Astrocyte (in vitro differentiated cells and primary cell): ENCODE measurements at places on chromosomes 4 and X. TPM values are rescaled to one million over a fixed set of nuclear protein-coding genes. Genes with fewer than 3 reads are reported as not detected.
A peak's percentile ranks its signal among the peaks of the same experiment; 100 is the strongest.

DNA sequence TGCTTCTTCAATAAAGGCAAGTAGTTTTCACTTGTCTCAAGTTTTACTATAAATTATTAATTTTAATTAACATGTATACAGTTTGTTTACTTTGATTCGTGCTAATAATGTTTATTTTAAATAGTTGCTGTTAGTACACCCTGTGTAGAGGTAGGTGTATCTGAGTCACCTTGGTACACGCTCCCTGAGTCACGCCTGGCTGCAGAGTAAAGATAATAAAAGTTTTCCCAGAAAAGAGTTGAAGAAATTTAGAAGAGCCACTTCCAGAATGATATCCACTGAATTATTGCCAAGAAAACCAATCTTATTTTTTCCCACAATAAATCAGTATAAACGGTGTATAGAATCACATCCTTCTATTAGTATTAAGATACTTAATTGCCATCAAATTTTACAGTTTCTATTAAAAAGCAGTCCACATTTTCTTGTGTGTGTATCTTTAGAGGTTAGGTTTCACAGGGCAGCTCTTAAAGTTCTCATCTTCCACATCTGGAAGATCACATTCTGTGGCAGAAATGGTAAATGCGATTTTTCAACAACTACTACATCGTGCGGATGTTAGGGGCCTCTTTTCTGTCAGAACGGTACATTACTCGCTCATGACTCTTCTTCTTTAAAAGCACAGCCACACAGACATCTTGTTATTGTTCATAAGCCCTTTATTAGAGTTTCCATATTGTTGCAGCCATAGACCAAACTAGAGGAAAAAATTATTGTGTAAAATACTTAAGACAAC lies 55.4 kb downstream of the HADH start:
- H3K36me3 ChIP-seq: no peaks in the 10 kb centered on the region
- DNase-seq: peak; percentile 24
- H3K4me1 ChIP-seq: peaks cover 8% of the 10 kb centered on the region
- no peaks in the 10 kb centered on the region for H3K27me3 ChIP-seq

DNA sequence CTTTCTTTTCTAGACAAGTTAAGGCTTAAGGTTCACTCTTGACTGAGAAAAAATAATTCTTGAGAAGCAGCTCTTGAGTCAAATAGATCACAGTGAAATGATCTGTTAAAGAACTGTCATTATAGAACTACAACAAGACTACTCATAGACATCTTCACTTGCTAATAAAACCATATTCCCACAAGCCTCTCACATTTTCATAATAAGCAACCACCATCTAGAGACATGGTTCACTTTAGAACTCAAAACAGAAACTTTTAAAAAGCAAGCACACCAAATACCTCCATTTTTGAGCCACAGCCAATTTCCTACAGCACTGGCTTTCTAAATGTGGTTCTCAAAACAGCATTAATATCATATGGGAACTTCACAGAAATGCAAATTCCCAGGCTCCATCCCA lies 309.5 kb downstream of the TMA16 start:
- no peaks in the 10 kb centered on the region for H3K4me1 ChIP-seq
- no peak overlapping the region for H3K4me3 ChIP-seq
- H3K27ac ChIP-seq: no peak overlapping the region
- DNase-seq: no peak

UGT2B7 gene
- total RNA-seq: 0.25 and 0.55 TPM in 2 replicates

CXorf49B gene
- total RNA-seq: not detected in 2 replicates

GRCh38 chr4:42420140-42420539 lies 22.9 kb downstream of the SHISA3 start:
- no peak overlapping the region for H3K4me3 ChIP-seq
- no peaks in the 10 kb centered on the region for H3K27me3 ChIP-seq
- H3K27ac ChIP-seq: no peak overlapping the region
- peak; percentile 66 for DNase-seq

DNA sequence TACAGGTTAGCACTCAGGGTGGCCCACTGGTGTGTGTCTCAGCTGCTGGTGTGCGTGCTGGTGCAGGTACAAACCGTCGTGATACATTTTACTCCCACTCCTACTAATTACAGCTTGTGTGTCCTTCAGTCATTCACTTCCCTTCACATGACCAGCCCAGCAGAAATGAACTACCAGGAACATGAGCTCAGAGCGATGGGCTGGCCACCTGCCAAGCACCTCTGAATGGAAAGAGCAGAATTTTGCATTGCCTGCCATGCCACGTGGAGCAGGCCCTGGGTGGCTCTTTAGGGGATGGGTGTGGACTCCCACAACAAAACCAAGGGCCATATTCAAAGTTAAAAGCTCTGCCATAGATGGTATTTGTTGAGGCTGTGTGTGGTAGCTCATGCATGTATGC lies 58.9 kb upstream of the PGM2 start:
- H3K4me1 ChIP-seq: no peaks in the 10 kb centered on the region
- H3K36me3 ChIP-seq: no peaks in the 10 kb centered on the region
- H3K4me3 ChIP-seq: no peak overlapping the region
- peak; percentile 57 for DNase-seq
- H3K27ac ChIP-seq: no peak overlapping the region

SPACA5B gene
- not detected in 2 replicates for total RNA-seq

DNA sequence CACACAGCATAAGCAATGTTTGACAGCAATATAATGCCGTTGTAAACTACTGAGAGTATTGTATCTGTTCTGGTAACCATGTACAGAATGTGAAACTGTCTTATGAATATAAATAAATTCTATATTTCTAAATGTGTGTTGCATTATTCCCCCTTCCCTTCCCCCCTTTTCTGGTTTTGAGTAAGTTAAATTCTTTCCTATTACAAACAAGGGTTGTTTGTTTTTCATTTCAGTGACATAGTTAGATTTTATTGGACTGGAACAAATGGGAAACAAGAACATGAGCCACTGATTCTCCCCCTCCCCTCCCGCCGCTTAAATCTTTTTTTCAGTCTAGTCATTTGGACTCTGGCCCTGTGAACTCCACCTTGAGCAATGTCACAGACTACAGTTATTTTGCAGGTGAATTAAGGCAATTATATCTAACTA lies 69.8 kb downstream of the GPAT3 start:
- H3K27me3 ChIP-seq: no peaks in the 10 kb centered on the region
- no peak overlapping the region for H3K27ac ChIP-seq
- no peaks in the 10 kb centered on the region for H3K4me1 ChIP-seq
- no peak overlapping the region for H3K4me3 ChIP-seq

HEPH gene
- 58.8 and 83.9 TPM in 2 replicates for total RNA-seq

DNA sequence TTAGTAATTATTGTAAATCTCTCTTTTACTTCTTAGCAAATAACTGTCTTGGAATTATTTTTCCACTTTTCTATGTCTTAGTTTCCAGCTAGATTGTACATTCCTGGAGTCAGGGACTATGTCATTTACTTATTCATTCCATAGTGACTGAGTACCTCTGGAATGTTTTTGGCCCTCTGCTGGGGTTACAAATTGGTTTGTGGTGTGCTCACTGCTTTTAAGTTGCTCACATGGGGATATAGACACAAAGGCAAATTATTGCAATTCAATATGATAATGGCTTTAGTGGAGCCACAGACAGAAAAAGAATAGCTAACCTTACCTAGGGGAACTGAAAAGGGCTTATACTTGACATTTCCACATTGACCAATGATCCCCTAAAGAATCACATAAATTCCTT lies 63.7 kb upstream of the PDGFRA start:
- H3K27ac ChIP-seq: peak overlapping the region; percentile 89
- H3K27me3 ChIP-seq: no peaks in the 10 kb centered on the region
- no peaks in the 10 kb centered on the region for H3K36me3 ChIP-seq
- peak overlapping the region; percentile 45 for H3K4me3 ChIP-seq

- H3K4me1 ChIP-seq: no peaks in the 10 kb centered on the region
- no peak overlapping the region for H3K27ac ChIP-seq
- H3K27me3 ChIP-seq: no peaks in the 10 kb centered on the region
- no peak overlapping the region for H3K4me3 ChIP-seq
- no peaks in the 10 kb centered on the region for H3K36me3 ChIP-seq
Measured at GRCh38 chrX:148380650-148381561, 119.5 kb upstream of the AFF2 start.

GRCh38 chr4:88457307-88458103 lies 586 bp downstream of the HERC5 start:
- H3K4me3 ChIP-seq: peak overlapping the region; percentile 59
- H3K27me3 ChIP-seq: peaks cover 9% of the 10 kb centered on the region

- H3K27ac ChIP-seq: no peak overlapping the region
- H3K4me3 ChIP-seq: no peak overlapping the region
- H3K4me1 ChIP-seq: no peaks in the 10 kb centered on the region
- no peak for DNase-seq
- H3K36me3 ChIP-seq: no peaks in the 10 kb centered on the region
Measured at GRCh38 chr4:141427726-141428296, 207.1 kb downstream of the ZNF330 start.

DNA sequence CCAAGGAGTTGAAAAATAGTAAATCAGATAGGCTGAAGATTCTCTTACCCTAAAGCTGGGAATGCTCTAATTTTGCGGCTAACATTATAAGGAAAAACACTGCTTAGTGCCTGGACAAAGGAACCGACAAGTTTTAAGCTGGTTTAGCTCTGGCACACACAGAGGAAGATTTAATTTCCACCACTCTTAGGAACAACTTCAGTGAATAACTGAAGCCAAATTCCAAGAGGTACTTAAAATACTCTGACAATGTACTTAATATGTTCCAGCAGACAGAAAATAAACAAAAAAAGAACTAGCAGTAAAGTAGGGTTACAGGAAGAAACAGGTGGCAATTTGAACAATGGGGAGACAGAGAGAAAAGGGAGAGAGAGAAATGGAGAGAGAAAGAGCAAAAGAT lies 340.8 kb upstream of the NDST4 start:
- H3K4me1 ChIP-seq: no peaks in the 10 kb centered on the region
- H3K27ac ChIP-seq: no peak overlapping the region
- H3K36me3 ChIP-seq: no peaks in the 10 kb centered on the region
- H3K27me3 ChIP-seq: no peaks in the 10 kb centered on the region
- no peak for DNase-seq
- no peak overlapping the region for H3K4me3 ChIP-seq

GPR34 gene
- total RNA-seq: not detected in 2 replicates

- DNase-seq: peak; percentile 64
- no peaks in the 10 kb centered on the region for H3K27me3 ChIP-seq
- peak overlapping the region; percentile 31 for H3K27ac ChIP-seq
- peaks cover 8% of the 10 kb centered on the region for H3K4me1 ChIP-seq
- H3K36me3 ChIP-seq: no peaks in the 10 kb centered on the region
Measured at GRCh38 chr4:142567620-142568451, 278.3 kb downstream of the INPP4B start.

NUDT11 gene
- 9.9 and 12.7 TPM in 2 replicates for total RNA-seq

DNA sequence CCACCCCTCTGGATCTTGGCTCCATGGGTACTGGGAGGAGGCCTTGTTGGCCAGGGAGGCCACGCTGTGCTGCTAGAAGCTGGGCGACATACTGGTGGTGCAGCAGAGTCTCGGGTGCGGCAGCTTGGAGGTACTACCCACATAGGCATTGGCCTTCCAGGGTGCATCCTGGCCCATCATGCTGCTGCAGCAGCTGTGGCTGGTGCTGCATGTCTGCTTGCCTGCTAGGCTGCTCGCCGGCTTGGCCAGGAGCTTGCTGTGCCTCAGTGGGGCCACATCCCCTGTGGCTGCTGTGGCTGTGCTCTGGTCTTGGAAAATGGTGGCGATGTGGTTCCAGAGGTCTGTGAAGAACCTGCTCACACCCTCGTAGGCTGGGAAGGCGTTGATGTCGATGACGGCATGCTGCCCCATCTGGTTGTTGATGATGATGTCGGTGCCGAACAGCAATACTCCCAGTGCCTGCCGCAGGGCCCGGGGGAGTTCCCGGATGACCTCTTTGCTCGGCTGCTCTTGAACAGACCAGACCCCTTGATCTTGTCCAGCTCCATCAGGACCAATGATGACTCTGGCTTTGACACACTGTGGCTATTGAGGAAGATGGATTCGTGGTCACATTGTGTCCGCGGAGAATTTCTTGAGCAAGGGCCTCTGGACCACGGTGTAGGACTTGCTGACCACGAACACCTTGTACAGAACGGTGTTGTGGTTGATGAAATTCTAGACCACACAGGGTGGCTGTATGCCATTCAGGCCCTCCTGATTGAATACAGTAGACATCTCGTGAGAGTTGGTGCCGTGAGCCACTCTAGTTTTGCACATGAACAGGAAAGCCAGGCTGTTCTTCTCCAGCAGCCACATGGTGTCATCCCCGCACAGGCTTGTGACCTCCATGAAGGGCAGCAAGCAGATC lies 11.8 kb downstream of the RBM10 start:
- no peak overlapping the region for H3K27ac ChIP-seq
- peaks cover 5% of the 10 kb centered on the region for H3K36me3 ChIP-seq
- no peaks in the 10 kb centered on the region for H3K4me1 ChIP-seq
- H3K27me3 ChIP-seq: no peaks in the 10 kb centered on the region
- H3K4me3 ChIP-seq: no peak overlapping the region

DNA sequence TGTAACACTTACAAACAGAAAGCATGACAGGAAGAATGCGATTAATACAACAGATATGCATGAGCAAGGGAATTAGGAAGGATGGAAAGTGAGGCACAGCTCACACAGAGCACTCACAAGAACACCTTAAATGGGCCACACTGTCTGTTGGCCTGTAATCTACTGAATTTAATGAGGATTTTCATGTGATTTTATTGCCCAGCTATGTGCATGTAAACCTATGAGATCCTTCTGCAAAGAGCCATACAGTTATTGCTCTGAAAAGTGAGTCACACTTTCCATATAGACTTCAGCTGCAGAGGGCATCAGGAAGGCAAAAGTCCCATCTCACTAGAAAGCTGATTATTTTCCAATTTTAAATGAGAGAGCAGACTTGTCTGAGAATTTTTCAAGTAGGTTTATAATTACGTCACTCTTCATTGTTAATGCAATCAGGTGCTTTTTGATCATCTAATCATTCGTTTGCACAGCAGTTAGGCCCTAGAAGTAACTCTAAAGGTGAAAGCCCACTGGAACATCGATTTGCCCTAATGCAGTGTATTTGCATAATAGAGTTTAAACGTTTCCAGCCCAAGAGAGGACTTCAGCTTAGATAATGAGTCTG lies 832.7 kb upstream of the INTU start:
- peaks cover 4% of the 10 kb centered on the region for H3K4me1 ChIP-seq
- H3K27ac ChIP-seq: no peak overlapping the region
- no peaks in the 10 kb centered on the region for H3K36me3 ChIP-seq
- no peaks in the 10 kb centered on the region for H3K27me3 ChIP-seq
- peak; percentile 37 for DNase-seq
- H3K4me3 ChIP-seq: no peak overlapping the region

WDR17 gene
- 1.8 and 2.0 TPM in 2 replicates for total RNA-seq

SERPINA7 gene
- not detected in 2 replicates for total RNA-seq

DNA sequence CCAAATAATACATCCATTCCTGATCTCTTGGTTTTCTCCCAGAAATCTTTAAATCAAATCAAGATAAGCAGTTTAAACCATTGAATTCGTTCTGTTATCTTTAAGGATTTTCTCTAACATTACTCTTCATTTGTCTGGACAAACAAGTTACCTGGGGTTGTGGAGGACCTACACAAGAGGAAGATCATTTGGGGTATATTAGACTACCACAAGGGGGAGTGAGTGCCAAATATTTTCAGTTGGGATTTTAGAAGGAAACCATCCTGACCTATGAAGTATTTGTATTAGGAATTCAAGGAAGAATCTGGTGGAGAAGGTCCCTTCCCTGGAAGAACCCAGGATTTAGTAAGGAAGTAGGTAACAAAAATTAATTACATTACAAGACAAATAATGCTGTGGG lies 12.0 kb upstream of the DCHS2 start:
- H3K27ac ChIP-seq: no peak overlapping the region
- no peaks in the 10 kb centered on the region for H3K36me3 ChIP-seq
- H3K4me1 ChIP-seq: no peaks in the 10 kb centered on the region
- peaks cover 10% of the 10 kb centered on the region for H3K27me3 ChIP-seq
- no peak overlapping the region for H3K4me3 ChIP-seq
- peak; percentile 8 for DNase-seq

DDIT4L gene
- total RNA-seq: 0.14 and 1.5 TPM in 2 replicates

NCAPG gene
- 2.6 and 4.7 TPM in 2 replicates for total RNA-seq
